Stimulated activated CD4-positive, alpha-beta T cell treated with anti-CD3 and anti-CD28 coated beads, Interleukin-1b, Interleukin-23, amount 100 ng/mL, for 1 hour (primary cell): ENCODE measurements at places on chromosomes 6 and 20.

GRCh38 chr6:47922391-47922790 lies 140.6 kb downstream of the OPN5 start:
- no peak for DNase-seq

- no peak for DNase-seq
Observed at GRCh38 chr6:20117474-20117873, 94.8 kb downstream of the MBOAT1 start.

GRCh38 chr6:43972179-43972912 lies 154.9 kb downstream of the MRPL14 start:
- no peak for DNase-seq

DNA sequence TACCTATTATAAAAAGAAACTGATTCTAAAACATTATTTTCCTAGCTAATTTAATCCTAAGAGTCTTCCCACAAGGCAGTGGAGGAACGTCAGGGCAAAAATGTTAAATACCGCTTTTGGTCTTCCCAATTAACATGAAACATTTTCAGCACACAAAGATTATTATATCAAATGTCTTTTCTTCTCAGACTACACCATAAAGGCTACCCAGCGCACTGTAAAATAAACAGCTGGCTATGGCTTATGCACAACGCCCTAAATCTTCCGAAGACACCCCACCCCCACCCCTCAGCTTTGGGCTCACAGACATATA lies 1.0 kb downstream of the NUDT3 start:
- DNase-seq, result no peak

DNA sequence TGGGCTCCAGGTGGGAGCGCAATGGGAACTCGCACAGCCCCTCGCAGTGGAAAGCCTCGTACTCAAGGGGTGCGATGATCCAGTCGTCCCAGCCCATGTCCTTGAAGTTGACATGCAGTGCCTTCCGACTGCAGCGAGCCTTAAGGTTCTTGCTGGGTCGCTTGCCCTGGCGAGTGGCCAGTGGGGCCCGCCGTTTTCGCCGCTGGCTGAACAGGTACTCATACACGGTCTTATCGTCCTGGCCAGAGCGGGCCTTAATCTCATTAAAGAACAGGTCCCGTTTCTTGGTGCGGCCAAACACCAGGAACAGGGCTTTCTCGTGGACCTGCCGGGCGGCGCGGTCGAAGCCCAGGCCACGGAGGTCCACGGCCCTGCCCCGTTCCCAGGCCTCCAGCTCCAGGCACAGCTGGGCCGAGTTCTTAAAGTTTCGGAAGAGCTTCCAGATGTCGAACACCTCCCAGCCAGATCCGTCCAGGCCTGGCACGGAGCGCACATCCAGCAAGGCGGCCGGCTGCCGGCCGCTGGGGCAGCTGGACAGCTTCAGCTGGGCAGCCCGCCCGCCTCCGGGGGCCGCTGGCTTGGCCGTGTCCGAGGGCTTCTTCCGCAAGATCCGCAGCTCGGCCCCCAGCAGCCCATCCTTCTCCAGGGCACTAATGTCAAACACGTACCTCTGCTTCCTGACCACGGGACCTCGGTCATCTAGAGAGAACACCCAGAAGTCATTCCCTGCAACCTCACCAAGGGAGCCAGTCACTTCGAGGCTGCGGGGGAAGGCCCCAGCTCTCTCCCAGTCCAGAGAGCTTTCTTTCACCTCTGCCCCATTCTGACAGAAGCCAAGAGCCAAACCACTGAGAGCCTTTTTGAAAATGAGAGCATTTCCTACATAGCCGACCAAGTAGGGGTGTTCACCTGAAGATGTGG lies 3.7 kb downstream of the GDF5 start:
- no peak for DNase-seq

DNA sequence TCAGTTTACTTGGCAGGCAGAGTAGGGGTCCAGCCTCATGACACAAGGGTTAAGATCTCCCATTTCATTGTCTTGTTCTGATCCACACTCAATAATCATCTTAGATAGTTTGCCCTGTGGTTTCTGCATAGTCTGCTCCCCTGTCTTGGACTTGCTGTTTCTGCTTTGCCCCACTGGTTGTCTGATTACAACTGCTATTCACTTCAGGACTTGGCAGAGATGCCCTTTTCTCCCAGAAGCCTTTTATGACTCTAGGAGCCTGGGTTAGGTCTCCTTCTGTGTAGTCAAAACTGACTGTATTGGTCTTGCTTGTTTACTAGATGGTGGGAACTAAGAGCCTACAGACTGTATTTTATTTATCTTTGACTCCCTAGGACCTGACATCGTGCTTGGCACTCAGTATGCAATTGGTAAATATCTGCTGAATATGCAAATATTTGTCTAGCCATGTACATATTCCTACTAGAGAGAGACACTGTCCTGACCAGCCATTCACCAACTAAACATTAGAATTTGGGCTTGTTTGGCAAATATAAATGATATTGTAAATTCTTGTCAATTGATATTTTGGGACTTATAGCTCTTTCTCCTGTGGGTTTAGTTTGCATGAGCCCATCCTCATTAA lies 165.9 kb upstream of the KCNK16 start:
- no peak for DNase-seq

DNA sequence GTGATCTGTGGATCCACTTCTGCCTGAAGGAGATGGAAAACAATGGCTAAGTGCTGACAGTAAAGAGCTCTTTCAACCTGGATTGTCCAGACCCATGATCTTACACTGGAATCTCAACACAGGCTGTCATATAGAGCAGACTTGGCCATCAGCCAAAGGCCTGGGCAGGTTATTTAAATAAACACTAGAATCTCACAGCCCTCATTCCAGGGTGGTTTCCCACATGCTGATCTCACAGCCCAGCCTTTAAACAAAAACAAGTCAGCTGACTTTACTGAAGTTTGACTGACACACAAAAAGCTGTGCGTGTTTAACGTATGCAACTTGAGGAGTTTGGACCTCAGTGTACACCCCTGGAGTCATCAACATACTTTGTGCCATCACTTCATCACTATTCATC lies 28.4 kb downstream of the SYNDIG1 start:
- DNase-seq, result no peak

DNA sequence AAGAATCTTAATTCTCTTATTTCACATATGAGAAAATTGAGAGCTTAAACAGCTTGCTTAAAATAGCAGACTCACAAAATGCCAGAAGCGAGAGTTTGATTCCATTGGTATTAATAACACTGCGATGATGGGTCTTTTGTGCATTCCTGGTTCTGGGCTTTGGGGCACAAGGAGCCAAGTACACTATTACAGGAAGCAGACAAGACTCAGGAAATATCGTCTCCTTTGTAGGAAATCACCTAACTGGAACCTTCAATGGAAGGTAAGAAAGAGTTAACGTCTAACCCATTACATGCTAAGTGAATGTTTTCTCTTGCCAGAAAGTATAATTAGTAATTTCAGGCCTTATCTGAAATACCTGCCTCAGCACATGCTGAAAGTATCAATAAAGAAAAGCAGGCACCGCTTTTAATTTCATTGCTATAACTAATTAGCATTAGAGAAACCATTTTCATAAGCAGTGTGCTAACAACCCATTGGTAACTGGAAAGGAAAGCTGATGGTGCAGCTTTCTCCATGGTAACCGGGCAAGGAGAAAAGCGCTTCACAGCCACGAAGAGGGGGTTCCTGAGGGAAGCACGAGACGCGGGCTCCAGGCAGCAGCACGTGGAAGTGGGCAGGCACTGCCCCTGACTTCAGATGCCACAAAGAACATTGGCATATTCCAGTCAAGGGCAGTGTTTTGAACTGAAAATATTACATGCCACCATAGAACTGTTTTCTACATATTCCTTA lies 206.7 kb upstream of the AGPAT4 start:
- DNase-seq, result no peak

DNA sequence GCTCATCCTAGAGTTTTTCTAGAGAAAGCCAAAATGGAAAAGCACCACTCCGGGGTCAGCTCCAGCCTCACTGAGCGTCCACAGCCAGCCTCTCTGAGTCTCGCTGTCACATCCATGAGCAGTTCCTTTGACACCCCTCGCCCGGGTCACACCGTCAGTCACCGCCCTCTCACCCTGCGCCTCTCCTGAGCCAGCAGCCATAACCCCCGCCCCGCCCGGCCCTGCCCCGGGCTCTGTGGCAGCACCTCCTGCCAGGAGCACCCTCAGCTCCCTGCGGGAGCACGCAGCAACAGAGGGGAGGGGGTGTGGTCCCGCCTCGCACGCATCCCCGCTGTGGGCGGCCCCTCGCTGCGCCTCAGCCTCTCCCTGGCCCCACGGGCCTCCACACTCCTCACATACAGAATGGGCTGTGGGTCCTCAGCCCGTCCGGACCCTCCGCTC lies 267.7 kb downstream of the TAF4 start:
- DNase-seq, result no peak

DNA sequence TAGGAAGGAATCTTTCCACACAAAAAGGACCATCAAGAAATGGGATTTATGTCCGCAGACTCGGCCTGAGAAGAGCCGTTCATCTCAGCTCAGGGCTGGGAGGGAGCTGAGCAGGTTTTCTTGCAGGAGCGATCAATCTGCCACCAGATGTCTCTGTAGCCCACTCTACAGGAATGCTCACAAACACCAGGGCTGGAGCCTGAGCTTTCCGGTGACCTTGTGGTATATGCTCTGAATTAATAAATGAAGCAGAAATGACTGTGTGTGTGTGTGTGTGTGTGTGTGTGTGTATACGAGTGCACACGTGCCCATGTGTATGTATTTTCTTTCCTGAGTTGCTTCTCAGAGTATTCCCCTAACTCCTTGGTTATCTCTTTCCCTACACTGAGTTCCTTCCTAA lies 12.0 kb downstream of the CD83 start:
- DNase-seq, result no peak

DNA sequence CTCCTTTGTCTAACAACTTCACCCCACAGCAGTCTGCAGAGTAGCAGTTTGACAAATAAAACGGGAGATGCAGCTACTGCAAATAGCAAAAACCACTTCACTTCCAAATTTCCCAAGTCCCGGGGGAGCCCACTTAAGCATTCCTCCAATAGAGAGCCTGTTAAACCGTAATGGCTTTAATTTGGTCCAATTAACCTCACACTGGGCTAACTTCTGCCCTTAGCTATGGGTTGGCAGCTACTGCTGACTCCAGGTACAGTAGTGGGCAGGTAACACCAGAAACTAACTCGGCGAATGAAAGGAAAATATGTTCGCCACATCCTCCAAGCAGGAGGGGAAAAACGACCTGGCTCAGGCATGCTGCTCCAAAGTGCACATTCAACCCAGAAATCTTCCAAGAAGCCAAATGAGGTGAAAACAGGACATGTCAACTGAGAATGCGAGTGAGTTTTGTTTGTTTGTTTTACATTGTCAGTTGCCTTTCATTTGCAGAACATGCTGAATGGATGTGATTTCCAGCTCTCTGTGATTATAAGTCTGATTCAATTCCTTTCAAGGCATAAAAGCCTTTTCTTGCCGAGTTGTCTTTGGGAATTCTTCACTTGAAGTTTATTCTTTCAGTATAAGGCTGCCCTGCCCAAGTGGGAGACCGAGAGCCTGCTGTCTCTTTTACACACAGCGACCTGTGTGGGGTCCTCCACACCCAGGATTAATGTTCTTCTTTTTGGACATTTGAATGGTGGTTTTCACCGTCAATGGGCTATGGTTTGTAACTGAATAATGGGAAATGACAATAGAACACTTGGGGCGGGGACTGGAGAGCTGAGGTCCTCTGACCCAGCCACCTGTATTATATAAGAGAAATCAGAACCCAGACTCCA lies 117.3 kb upstream of the ARMC2 start:
- DNase-seq, result no peak

GRCh38 chr20:25858495-25859425 lies 162.1 kb upstream of the ZNF337 start:
- no peak for DNase-seq

DNA sequence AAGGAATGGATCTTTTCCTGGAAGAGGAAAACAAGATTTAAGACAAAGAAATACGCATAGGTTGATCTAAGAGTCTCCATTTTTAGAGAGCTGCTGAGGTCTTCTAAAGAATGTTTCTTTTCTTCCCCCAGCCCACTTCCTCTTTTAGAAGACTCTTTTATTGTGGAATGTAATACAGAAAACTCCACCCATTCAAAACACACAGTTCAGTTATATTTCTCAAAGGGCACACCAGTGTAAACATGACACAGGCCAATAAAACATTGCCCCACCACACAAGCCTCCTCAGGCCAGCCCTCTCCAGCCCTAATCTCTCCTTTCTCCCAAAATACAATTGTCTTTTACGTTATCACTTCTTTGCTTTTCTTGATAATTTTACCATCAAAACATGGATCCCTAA lies 42.8 kb downstream of the SLC35B3 start:
- DNase-seq, result no peak

GRCh38 chr6:41538556-41539182 lies 7.5 kb upstream of the FOXP4 start:
- DNase-seq, result no peak

- no peak for DNase-seq
Observed at GRCh38 chr20:43916881-43917371, 2.3 kb downstream of the TOX2 start.

GRCh38 chr20:3613821-3614440 lies 49.3 kb downstream of the GFRA4 start:
- no peak for DNase-seq

- DNase-seq, result no peak
Observed at GRCh38 chr20:41382791-41383305, 16.2 kb upstream of the EMILIN3 start.

- no peak for DNase-seq
Observed at GRCh38 chr6:148455674-148456558, 113.3 kb downstream of the SASH1 start.

- no peak for DNase-seq
Observed at GRCh38 chr6:14770040-14770439, 475.8 kb upstream of the JARID2 start.

DNA sequence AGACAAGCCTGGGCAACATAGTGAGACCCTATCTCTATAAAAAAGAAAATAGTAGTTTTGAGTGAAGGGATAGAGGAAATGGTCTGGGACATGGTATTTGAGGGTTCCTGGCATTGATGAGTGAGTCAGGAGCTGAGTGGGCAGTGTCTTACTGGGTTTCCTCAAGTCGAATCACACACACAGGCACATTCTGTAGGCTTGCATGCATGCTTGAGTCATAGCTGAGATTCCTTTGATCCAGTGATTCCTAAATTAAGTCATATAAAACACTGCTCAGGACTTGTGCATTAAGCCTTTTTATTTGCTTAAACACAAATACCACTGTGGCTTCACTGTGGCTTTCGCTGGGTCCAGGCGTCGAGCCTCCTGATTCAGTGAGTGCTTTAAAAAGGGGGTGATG lies 71.8 kb upstream of the TMEM181 start:
- no peak for DNase-seq

GRCh38 chr6:43196337-43196736 lies 14.3 kb downstream of the CUL9 start:
- no peak for DNase-seq
